ENCODE measurements at places on chromosomes 16 and 17. TPM values are rescaled to one million over a fixed set of nuclear protein-coding genes. Genes with fewer than 3 reads are reported as not detected.
A peak's percentile ranks its signal among the peaks of the same experiment; 100 is the strongest.

CLEC19A gene
- total RNA-seq: not detected

CCL1 gene
- total RNA-seq: not detected

SEPTIN1 gene
- 161 TPM for total RNA-seq

ABCA8 gene
- not detected for total RNA-seq

TVP23A gene
- total RNA-seq: not detected

KRTAP1-1 gene
- not detected for total RNA-seq

ERN2 gene
- total RNA-seq: not detected

KCNJ2 gene
- not detected for total RNA-seq

GRCh38 chr16:57041182-57042156 is 50.9 kb upstream of the CPNE2 start:
- H3K36me3 ChIP-seq: peaks cover 80% of the 10 kb centered on the region
- H3K4me1 ChIP-seq: peaks cover 95% of the 10 kb centered on the region
- peak overlapping the region; percentile 37 for H3K4me3 ChIP-seq
- peak overlapping the region; percentile 81 for H3K27ac ChIP-seq
- DNase-seq: peak; percentile 80
- no peaks in the 10 kb centered on the region for H3K27me3 ChIP-seq

GRCh38 chr16:49643429-49644144 is 212.3 kb downstream of the ZNF423 start:
- H3K27ac ChIP-seq: no peak overlapping the region
- no peak for DNase-seq
- no peaks in the 10 kb centered on the region for H3K4me1 ChIP-seq
- H3K36me3 ChIP-seq: no peaks in the 10 kb centered on the region

- H3K4me3 ChIP-seq: peak overlapping the region; percentile 37
- no peak for DNase-seq
- peaks cover 10% of the 10 kb centered on the region for H3K4me1 ChIP-seq
- H3K36me3 ChIP-seq: no peaks in the 10 kb centered on the region
- peaks cover 26% of the 10 kb centered on the region for H3K27me3 ChIP-seq
Measured at GRCh38 chr16:55510185-55510805, 1.4 kb downstream of the LPCAT2 start.

DNA sequence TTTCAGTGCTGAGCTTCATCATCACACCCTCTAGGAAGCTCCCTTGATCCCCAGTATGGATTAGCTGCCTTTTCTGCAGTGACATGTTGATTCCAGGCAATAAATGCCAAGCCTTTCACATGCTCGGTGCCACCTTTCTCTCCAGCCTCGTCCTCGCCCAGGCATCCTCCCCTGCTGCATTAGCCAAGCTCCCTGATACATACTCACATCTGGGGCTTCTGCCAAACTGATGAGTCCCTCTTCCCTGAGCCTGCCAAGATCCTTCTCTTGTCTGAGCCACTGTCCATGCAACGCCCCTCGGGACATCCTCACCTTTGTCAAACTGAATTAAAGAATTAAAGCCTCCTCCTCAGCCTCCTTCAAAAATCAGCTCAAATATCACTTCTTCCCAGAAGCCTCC is 538.5 kb upstream of the CDH11 start:
- no peak for DNase-seq
- no peaks in the 10 kb centered on the region for H3K27me3 ChIP-seq
- no peak overlapping the region for H3K4me3 ChIP-seq
- no peaks in the 10 kb centered on the region for H3K4me1 ChIP-seq

GRCh38 chr17:81533339-81534141 is 5.4 kb downstream of the FSCN2 start:
- no peak for DNase-seq
- H3K36me3 ChIP-seq: no peaks in the 10 kb centered on the region
- H3K27me3 ChIP-seq: peaks cover 51% of the 10 kb centered on the region
- no peak overlapping the region for H3K4me3 ChIP-seq
- no peak overlapping the region for H3K27ac ChIP-seq
- peaks cover 9% of the 10 kb centered on the region for H3K4me1 ChIP-seq

- H3K27me3 ChIP-seq: no peaks in the 10 kb centered on the region
- no peaks in the 10 kb centered on the region for H3K4me1 ChIP-seq
- H3K4me3 ChIP-seq: no peak overlapping the region
- H3K27ac ChIP-seq: no peak overlapping the region
- H3K36me3 ChIP-seq: no peaks in the 10 kb centered on the region
Measured at GRCh38 chr16:87042551-87043230, 274.5 kb downstream of the C16orf95 start.

DNA sequence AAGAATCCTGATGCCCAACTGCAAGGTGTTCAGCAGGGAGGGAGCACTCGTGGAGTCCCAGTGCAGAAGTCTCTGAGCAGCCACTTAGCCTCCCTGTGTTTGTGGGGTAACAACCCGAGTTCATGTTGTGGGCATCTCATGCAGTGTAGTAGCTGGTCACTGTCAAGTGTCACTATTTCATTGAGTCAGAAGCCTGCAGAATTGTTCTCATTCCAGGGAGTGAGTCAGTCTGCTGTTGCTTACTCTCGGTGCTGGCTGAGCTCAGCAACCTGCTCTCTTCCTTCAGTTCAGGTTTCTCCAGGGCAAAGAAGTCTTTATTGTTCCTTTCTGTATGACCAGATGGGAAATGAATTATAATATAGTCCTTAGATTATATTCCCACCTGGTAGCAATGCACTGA is 24.1 kb downstream of the HMOX2 start:
- no peak overlapping the region for H3K27ac ChIP-seq
- H3K4me3 ChIP-seq: no peak overlapping the region
- no peak for DNase-seq
- H3K27me3 ChIP-seq: no peaks in the 10 kb centered on the region
- peaks cover 28% of the 10 kb centered on the region for H3K36me3 ChIP-seq

DNA sequence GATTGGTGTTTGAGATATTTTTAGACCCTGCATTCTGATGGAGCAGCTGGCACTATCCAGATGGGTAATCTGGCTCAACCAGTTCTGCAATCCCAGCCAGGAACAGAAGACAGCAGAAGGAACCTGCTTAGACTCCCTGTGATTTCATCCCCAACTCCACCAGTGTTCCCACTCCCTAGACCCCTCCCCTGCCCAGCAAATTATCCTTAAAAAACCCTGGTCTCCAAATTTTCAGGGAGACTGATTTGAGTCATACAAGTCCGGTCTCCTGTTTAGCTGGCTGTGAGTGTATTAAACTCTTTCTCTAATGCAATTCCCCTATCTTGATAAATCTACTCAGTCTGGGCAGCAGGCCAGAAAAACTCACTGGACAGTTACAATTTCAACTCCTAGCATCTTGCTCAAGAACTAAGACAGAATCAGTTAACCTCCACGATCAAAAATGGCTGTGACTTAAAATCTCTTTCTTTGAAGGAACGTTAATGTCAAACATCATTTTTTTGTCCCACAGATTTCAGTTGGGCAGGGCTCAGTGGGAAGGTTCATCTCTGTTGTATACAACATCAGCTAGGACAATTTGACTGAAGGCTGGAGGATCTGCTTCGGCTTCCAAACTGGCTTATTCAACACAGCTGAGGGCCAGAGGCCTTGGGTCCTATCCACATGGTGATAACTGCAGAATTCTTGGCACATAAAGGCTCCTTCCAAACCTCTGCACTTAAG is 4.9 kb upstream of the RBL2 start:
- H3K36me3 ChIP-seq: no peaks in the 10 kb centered on the region
- H3K27ac ChIP-seq: no peak overlapping the region
- no peaks in the 10 kb centered on the region for H3K27me3 ChIP-seq
- DNase-seq: no peak
- H3K4me3 ChIP-seq: no peak overlapping the region
- H3K4me1 ChIP-seq: peaks cover 8% of the 10 kb centered on the region

DNA sequence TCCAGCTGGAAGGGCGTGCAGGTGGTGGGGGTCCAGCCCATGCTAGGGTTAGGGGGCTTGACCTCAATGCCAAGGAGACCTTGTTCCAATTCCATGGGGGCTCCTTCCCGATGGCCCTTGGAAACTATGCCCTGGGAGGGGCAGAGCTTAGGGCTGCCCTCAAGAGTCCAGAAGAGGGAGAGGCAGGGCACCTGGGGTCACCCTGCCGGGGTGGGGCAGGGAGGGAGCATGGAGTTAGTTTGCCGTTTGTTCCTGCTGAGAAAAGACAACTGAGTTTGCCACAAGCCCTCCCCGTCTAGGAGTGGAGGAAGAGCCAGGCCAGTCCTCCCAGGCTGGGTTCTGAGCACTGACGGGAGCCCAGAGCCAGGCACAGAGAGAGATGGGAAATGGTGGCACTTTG is 21.4 kb downstream of the MMP15 start:
- no peak overlapping the region for H3K27ac ChIP-seq
- H3K36me3 ChIP-seq: no peaks in the 10 kb centered on the region
- DNase-seq: no peak
- H3K27me3 ChIP-seq: no peaks in the 10 kb centered on the region
- H3K4me3 ChIP-seq: no peak overlapping the region

GRCh38 chr17:4167786-4168185 is 24.8 kb downstream of the CYB5D2 start:
- DNase-seq: no peak
- no peaks in the 10 kb centered on the region for H3K27me3 ChIP-seq
- no peak overlapping the region for H3K4me3 ChIP-seq
- H3K36me3 ChIP-seq: peaks cover 82% of the 10 kb centered on the region
- H3K4me1 ChIP-seq: peaks cover 8% of the 10 kb centered on the region
- H3K27ac ChIP-seq: no peak overlapping the region

DNA sequence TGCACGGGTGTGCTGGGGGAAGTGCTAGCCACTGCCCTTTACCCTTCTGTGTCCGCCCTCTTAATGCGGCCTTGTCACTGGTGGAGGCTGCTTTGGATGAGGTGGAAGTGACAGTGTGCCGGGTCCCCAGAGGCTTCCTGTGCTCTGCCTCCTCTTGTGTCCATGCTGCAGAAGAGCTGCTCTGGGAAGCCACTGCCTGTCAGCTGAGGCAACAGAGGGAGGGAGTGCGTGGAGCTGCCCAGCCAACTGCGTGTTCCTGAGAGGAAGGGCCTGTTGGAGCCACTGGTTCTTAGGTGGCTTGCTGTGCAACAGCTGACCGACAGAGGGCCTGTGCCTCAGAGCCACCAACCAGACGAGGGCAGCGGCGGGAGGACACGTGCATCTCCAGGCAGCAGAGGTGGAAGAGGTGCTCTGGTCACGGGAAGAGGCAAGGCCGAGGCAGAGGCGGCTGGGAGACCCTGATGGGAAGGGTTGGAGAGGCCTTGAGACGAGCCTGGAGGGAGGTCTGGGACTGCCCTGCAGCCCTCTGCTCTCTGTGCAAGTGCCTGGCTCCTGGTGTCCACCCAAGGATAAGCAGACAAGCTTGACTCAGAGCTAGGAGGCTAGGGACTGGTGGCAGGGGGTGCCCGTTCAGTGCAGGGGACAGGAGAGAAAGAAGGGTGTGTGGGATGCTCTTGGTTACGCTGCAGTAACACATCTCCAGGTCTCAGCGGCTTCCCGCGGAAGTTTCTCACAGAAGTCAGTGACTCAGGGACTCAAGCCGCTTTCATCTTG is 25.4 kb downstream of the B9D1 start:
- H3K36me3 ChIP-seq: no peaks in the 10 kb centered on the region
- peaks cover 5% of the 10 kb centered on the region for H3K27me3 ChIP-seq
- no peaks in the 10 kb centered on the region for H3K4me1 ChIP-seq
- no peak overlapping the region for H3K4me3 ChIP-seq
- H3K27ac ChIP-seq: no peak overlapping the region

- DNase-seq: peak; percentile 49
- H3K4me1 ChIP-seq: no peaks in the 10 kb centered on the region
Measured at GRCh38 chr17:44794851-44795413, 35.2 kb downstream of the GJC1 start.

DNA sequence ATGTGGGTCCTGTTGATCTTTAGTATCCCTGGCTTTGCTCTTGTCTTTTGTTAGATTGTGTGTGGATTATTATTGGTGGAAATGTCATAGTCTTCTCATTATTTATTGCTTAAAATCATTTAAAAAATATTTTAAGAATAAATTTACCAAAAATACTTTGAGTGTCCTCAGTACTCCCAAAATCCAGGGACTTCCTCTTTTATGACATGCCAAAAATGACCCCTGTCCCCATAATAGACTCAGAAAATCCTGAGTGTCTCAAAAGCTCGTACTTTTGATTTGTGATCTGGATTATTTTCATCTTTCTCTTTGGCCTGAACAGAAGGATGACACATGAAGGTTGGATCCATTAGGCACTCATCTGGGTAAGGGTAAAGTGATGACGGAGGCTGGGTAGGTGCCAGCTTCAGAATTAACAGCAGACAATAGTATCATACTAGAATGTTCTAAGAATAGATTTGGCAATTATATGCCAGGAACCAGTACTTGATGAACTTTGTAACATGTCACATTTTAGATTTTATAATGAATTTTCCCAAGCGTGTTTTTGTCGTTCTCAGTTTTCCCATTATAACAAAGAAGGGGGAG is 602.2 kb upstream of the CDH8 start:
- no peak overlapping the region for H3K27ac ChIP-seq
- H3K4me1 ChIP-seq: no peaks in the 10 kb centered on the region
- no peak overlapping the region for H3K4me3 ChIP-seq
- no peaks in the 10 kb centered on the region for H3K36me3 ChIP-seq
- no peaks in the 10 kb centered on the region for H3K27me3 ChIP-seq

- H3K4me3 ChIP-seq: peak overlapping the region; percentile 89
- no peaks in the 10 kb centered on the region for H3K27me3 ChIP-seq
- no peak for DNase-seq
- H3K36me3 ChIP-seq: peaks cover 7% of the 10 kb centered on the region
Measured at GRCh38 chr17:30905742-30906100, 317 bp downstream of the TEFM start.

DNA sequence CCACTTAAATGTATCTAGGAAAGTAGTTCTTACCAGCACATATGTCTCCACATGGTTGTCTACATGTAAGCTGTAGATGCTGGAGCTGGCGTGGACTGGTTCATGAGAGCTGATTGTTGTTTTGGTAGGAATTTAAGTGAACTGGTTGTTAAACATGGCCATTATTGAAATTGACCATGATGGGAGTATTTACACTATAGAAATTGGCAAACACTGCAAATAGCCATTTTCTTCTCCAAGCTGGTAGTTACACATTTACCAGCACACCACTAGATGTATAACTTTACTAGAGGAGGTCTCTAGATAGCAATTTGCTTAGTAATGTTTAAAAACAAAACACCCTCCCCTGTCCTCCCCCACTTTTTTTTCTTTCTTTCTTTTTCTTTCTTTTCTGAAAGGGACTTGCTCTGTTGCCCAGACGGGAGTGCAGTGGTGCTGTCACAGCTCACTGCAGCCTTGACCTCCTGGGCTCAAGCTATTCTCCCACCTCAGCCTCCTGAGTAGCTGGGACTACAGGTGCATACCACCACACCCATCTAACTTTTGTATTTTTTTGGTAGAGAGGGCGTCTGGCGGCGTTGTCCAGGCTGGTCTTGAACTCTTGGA is 24.2 kb downstream of the IGSF6 start:
- no peak overlapping the region for H3K4me3 ChIP-seq
- H3K36me3 ChIP-seq: peaks cover 31% of the 10 kb centered on the region
- DNase-seq: no peak
- H3K27me3 ChIP-seq: no peaks in the 10 kb centered on the region

GRCh38 chr17:33811984-33812577 is 443.0 kb upstream of the CCL2 start:
- H3K4me1 ChIP-seq: no peaks in the 10 kb centered on the region
- no peaks in the 10 kb centered on the region for H3K36me3 ChIP-seq
- no peaks in the 10 kb centered on the region for H3K27me3 ChIP-seq
- DNase-seq: no peak
